Activated CD4-positive, alpha-beta T cell treated with anti-CD3 and anti-CD28 coated beads, Interleukin-2, amount 50 U/mL, for 24 hours (primary cell): ENCODE measurements at places on chromosomes 1 and 21.

- no peak for DNase-seq
Observed at GRCh38 chr1:199064971-199065370, 426.1 kb downstream of the PTPRC start.

DNA sequence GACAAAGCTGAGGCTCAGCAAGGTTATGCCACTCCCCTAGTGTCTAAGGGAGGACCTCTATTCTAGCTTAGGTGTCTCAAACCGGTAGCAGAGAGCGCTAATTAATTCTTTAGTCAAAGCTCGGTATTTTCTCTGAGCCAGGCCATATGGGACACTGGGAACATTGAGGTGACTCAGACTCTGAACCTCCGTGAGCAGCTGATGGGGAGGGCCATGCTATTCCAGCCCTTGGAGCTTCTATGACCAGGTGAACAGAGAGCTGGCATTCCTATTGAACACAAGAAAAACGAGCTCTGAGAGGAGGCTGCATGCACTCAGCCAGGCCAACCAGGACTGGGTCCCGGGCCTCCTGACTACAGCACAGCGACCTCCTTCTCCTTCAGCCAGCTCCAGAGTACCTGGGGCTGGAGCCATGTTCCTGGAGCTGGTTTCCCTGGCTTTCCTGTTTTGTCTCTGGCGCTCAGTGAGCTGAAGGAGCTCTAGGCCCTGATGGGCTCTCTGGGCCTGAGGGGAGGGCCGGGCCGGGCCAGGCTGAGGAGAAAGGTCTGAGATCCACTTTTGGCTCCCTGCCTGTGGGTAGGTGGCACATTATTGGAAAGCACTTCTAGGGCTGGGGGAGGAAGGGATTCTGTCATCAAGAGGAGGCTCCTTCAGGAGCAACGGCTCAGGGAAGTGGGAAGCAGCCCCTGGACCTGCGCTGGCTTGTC lies 37.0 kb downstream of the SLC9A1 start:
- DNase-seq: no peak

DNA sequence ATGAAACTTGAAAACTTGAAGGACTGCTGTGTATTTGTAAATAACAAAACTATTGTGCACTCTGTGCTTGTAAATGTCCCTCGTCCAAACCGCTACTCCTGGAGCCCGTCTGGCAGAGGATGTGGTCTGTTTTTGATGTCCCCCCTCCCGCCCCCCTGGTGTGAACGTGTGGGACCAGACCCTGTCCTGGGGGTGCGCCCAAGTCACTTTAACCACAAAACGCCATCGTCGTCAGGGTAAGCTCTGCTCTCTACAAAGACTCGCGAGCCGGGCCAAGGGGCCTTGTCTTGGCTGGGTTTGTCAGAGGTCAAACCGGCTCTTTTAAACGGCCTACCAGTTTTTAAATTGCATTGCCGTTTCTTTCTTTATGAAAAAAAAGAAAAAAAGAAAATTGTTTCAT lies 87.4 kb upstream of the TMEM51 start:
- DNase-seq: no peak

GRCh38 chr1:154327466-154328317 lies 2.4 kb downstream of the ATP8B2 start:
- DNase-seq: no peak

GRCh38 chr21:19440792-19441655 lies 1037.4 kb upstream of the TMPRSS15 start:
- DNase-seq: no peak

DNA sequence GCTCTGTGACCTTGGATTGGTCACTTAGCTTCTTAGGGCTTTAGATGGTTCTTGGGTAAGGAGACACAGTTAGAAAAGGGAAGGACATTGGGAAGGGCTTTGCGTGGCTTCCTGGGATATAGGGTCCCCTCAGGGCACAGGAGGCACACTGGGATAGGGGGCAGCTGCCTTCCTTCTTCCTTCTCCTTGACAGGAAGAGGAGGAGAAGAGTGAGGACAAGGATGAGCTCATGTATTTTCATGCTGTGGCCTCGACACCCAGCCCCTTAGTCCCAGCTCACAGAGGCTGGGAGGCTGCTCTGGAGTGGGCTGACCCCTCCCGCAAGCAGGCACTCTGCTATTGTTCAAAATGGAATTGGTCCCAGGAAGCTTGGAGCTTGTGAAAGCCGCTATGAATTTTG lies 45.7 kb upstream of the POU3F1 start:
- no peak for DNase-seq

DNA sequence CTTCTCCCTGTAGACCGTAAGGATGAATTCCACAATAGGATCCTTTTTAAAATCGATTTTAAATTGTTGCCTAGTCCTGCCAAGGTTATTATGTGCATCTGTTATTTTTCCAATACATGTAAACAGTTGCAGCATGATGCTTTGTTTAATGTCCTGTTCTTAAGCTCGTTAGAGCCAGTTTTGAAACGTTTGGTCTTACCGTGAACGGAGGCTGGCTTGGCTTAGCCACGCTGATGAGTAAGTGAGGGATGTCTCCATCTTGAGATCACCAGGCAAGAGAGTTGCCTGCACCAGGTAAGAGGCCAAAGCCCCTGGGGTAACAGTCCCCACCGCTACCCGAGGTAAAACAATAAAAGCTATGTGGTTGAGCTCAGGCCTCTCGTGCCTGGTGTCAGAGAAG lies 17.3 kb downstream of the CSTB start:
- no peak for DNase-seq

- DNase-seq: no peak
Observed at GRCh38 chr1:218671573-218671972, 326.4 kb downstream of the TGFB2 start.

DNA sequence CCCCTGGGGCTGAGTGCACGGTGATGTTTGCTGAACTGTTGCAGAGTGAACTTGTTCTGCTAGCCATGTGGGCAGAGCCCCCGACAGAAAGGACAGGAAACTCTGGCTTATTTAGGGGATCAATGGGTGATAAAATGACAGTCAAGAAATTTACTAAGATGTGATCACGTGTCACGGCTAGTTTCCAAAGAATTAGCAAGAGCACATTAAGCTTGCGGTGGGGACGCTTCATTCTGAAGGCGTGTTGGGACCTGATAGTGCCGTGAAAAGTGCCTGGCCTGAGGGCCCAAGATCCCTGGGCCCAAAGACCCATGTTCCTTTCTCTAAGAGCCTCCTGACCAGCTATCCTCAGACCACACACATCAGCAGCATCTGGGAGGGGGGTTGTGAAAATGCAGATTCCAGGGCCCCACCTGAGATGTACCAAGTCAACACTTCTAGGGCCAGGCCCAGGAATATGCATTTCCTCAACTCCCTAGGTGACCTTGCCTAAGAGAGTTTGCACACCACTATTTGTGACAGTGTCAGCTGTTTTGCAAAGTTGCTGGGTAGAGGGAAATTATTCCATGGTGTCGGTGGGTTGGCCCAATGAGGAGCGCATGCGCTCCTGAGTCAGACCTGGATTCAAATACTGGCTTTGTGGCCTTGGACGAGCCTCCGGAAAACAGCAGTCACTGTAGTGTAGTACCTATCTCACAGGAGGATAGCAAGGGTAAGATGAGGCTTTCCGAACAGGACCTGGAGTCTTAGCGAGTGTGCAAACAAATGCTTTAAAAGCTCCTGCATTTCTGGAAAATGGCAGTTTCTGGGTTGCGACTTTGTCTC lies 77.5 kb downstream of the SPSB1 start:
- DNase-seq: no peak

- no peak for DNase-seq
Observed at GRCh38 chr1:98355656-98356383, 305.7 kb upstream of the SNX7 start.

DNA sequence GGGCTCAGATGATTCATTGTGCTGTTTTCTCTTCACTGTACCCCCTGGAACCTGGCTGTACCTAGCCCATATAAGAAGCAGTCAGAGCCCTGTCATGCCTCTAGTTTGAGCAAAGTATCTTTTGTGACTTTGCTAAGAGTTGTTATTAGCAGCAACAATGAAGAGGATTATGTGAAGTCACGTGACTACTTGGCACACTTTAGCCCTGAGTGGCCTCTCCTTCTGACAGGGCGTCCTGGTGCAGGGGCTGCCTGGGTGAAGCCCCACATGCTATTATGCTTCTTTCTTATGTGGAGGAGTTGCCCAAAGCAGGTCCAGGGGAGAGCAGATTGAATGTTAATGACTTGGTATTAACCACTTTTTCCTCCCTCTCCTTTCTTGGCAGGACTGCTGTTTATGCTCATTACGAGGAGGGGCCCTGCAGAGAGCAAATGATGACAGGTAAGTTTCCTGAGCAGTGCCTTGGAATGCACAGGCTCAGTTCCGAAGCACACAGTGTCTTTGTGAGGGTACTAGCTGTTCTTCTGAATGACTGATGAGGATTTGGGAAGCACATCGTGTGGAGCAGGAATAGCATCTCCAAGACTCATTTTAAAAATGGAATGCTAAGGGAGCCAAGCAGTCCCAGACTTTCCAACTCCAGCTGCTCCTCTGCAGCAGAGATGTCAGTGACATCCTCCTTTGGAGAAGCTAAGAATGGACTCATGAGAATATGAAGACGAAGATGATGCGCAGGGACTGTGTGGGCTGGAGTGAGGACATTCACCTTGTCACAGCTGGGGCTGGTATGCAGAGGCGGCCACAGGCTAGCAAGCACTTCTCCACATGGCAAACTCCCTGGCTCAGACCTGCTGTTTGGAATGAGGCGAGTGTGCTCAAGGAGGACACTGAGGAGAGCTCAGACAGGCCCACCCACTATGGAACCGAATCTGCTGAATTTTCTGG lies 15.2 kb upstream of the ST3GAL3 start:
- DNase-seq: no peak

DNA sequence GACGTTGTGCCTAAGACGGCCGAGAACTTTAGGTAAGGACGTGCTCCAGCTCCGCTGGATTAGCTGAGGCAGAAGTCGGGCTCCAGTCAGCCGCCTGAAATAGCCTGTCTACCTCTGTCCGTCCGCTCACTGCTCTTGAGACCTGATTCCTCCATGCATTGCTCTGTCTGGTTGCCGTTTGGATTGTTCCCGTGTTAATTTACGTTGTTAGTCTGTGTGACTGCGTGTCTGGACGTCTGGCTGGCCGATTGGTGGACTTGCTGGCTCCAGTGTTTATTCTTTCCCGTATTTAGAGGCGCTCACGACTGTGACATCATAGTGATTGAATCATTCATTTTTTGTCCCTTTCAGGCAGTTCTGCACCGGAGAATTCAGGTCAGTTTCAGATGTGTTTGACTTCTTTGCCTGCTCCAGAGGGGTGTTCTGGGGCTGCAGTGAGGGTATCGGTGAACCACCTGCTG lies 684 bp downstream of the PPIH start:
- DNase-seq: no peak
